Stimulated activated CD8-positive, alpha-beta memory T cell treated with anti-CD3 and anti-CD28 coated beads, Interleukin-7, amount 100 ng/mL, for 1 hour (primary cell): ENCODE measurements at places on chromosomes 2 and 18.

- no peak for DNase-seq
Observed at GRCh38 chr2:141582213-141582612, 548.6 kb downstream of the LRP1B start.

DNA sequence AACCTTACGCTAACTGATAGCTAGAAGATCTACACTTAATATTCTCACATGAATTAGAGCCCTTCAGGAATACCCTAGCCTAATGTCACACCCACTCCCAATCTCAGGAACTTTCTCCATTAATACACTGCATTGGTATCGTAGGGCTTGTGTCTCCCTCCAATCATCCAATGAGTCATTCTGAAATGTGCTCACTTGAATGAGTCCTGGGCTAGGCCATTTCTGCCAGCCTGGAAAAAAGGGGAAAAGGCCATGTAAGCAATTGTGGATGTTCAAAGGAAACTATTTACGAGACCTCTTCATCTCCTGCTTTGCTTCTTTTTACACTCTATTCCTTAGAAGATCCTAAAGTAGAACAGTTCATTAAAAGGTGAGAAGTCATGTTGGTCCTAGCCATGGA is 18.8 kb downstream of the ZEB2 start:
- no peak for DNase-seq

DNA sequence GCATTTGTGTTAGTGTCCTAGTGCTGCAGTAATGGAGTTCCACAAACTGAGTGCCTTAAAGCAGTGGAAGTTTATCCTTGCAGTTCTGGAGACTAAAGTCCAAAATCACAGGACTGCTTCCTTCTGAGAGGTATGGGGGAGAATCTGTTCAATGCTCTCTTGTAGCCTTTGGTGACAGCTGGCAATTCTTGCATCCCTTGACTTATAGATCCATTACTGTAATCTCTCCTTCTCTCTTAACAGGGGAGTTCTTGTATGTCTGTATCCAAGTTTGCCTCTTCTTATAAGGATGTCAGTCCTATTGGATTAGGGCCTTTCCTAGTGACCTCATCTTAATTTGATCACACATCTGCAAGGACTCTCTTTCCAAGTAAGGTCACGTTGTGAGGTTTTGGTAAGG is 69.9 kb downstream of the XRCC5 start:
- no peak for DNase-seq

- DNase-seq: peak; percentile 23
Observed at GRCh38 chr2:165794536-165794928, 485 bp upstream of the GALNT3 start.

DNA sequence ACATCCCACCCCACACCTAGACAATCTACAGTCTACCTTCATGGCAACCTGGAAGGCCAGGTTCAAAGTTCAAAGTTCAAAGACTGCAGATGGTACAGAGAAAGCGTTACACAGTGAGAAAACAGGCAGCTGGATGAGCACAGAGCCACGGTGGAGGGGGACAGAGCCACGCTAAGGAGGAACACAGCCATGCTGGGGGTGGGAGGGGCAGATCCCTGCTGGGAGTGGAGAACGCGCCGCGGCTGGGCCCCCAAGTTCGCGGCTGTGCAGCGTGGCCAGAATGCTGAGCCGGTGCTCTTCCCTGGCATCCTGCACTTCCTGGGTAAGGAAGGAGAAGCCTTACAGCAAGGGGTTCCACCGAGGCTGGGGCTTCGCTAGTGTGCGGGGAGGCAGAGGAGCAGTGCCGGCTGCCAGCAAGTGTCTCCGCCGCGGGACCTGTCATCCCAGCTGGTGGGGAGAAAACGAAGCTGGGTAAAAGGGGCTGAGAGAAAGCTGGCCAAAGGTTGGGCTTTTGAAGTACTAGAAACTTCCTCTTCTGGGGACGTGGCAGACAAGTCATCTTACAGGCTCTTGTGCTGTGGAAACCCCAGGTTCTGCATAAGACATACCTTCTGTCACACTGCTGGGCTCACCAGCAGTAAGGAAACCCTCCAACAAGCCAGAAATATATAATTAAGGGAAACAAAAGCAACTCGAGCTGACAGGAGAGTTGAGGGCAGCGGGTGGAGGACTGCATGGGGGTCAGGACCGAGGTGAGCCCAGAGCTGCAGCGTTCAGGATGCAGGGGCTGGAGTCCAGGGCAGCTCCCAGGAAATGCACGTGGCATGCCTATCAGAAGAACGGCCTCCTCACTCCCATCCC is 115.5 kb downstream of the HDAC4 start:
- DNase-seq: no peak

- DNase-seq: no peak
Observed at GRCh38 chr2:234676783-234677450, 180.0 kb upstream of the ARL4C start.
